ENCODE measurements at places on chromosomes 16 and 17. TPM values are rescaled to one million over a fixed set of nuclear protein-coding genes. Genes with fewer than 3 reads are reported as not detected.

DNA sequence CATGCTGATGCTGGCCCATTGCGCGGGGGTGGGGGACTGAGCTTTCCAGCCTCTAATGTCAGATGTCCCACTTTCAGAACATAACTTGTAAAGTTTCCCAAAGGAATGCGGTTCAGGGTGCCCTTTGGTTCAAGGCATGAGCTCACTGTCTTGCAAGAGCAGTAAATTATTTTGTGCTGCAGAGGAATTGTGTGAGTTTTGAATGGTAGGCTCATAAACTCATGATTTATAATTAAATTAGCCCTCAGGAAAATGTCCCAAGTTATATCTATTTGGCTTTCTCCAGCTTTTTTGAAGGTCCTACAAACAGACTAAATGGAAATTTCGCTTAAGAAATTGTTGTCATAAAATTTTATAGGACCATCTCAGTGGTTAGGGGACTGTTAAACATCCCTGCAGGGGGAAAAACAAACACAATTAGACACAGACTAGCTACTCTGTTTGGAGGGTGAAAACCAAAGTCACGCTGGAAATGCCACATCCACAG lies 321.8 kb downstream of the HS3ST3B1 start:
- DNase-seq: no peak

DCUN1D3 gene
- 10.4 TPM for total RNA-seq

GLP2R gene
- total RNA-seq: 4.3 TPM

MMP28 gene
- 4.6 TPM for total RNA-seq

DNA sequence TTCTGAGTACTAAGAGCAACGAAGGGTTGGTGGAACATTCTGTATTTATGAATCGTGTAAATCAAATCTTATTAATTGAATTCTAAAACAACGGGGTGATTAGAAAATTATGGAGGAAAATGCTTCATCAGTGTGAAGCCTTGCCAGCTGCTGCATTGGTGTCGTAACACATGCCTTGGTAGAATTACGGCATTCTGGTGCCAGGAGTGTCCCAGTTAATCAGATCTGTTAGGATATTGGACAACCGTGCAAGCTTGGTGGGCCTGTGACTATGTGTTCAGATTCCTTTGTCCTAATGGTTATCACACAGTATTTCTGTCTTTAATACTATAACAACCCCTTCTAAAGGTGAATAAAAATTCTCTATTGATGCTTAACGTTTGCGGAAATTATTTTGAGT lies 44.2 kb upstream of the TANC2 start:
- no peak for DNase-seq

MEOX1 gene
- 16.8 TPM for total RNA-seq

MRPL28 gene
- total RNA-seq: 74.9 TPM

CEP295NL gene
- total RNA-seq: 1.3 TPM

GRCh38 chr17:81514739-81515529 lies 2.3 kb upstream of the ACTG1 start:
- peak; percentile 87 for DNase-seq

KRT13 gene
- total RNA-seq: not detected

BORCS6 gene
- total RNA-seq: 7.0 TPM

SDR42E1 gene
- 2.6 TPM for total RNA-seq

ARL5C gene
- total RNA-seq: not detected

DNA sequence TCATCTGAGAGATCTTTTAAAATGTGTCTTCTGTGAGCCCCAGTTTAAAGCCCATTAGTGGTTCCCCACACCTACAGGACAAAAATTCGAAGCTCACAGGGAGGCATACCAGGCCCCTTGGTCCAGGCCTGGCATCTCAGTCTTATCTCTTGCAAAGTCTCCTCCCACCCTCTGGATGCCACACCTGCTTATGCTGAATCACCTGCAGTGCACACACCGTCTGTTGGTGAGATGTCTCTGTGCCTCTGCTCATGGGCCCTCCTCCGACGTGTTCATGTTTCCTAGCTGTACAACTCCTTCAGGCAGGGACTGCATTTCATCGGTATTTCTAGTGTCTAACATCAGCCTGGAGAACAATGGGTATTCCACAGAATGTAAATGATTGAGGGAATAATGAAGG lies 41.6 kb downstream of the RNF157 start:
- no peak for DNase-seq

- DNase-seq: no peak
Observed at GRCh38 chr17:47304186-47304585, 19.6 kb upstream of the EFCAB13 start.

GRCh38 chr16:64381979-64382378 lies 739.9 kb downstream of the CDH11 start:
- no peak for DNase-seq
